ENCODE measurements at places on chromosomes 4 and X. TPM values are rescaled to one million over a fixed set of nuclear protein-coding genes. Genes with fewer than 3 reads are reported as not detected.
A peak's percentile ranks its signal among the peaks of the same experiment; 100 is the strongest.

DNA sequence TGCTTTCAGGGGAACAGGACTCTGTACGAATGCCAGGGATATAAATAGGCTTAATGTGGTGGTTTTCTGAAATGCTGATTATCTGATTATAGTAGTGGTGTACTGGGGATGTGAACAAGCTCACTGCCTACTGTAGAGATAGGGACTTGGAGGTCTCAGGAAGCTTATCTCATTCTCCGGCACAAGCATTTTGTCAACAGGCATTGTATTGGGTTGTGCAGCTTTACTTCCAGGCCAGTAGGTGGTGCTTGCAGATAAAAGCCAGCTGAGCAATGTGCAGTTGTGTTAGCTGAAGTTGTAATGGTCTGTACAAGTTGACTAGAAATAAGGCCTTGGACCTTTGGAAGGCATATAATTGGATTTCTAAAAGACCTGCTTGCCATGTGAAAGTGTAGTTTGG, 49.5 kb upstream of the TMLHE start:
- no peak for DNase-seq

GRCh38 chr4:105944540-105944939, 49.3 kb downstream of the NPNT start:
- no peak for DNase-seq

DNA sequence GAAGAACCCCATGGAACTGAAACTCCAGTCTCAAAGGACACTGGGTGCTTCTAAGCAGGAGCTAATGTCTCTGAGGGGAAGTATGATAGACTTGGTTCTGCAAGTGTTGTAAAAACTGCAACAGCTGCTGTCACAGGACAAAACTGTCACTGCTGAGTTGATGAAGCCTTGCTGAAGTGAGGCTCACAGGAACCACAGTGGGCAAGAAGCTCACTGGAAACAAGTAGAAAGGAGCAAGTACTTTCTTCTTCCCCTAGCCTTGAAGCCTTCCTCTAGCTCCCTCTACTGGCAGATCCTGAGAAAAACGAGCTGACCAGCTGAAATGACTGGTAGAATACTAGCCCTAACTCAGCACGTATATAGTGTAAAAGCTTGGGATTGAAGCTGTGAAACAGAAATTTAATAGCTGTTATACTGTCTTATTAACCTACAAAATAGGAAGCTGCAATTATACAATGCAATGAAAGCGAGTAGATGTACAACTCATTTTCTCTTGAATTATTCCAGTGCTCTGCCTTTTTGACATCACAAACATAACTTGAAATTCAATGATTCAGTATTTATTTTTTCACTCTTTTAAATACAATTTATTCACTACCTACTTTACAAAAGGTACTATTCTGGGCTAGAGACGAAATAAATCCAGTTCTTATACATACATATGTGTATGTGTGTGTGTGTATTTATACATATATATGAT, 91.4 kb downstream of the GABRB1 start:
- peak; percentile 23 for DNase-seq

DNA sequence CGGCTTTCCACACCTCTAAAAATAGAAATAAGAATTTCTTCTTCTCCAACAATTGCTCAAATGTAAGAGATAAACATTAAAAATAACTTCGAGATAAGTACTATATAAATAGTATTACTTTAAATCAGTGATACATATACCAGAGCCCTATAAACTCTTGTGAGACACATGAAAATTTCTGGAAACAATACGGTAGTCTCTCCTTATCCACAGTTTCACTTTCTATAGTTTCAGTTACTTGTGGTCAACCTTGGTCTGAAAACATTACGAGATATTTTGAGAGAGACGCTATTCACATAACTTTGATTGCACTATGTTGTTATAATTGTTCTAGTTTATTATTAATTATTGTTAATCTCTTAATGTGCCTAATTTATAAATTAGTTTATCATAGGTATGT, 101.5 kb upstream of the CXXC4 start:
- DNase-seq, result no peak

Gene ATP1B4
- 0.23 TPM for total RNA-seq

Gene PAGE2B
- not detected for total RNA-seq

Gene MAGEA1
- total RNA-seq, result not detected
